ENCODE measurements at places on chromosomes 4 and X. TPM values are rescaled to one million over a fixed set of nuclear protein-coding genes. Genes with fewer than 3 reads are reported as not detected.

EXOC1L gene
- total RNA-seq = not detected

SMAD1 gene
- 46.1 TPM for total RNA-seq

PDE6B gene
- not detected for total RNA-seq

AKAP4 gene
- total RNA-seq = not detected

ODAM gene
- total RNA-seq = not detected

PCDH19 gene
- 0.38 TPM for total RNA-seq

MAGEB10 gene
- total RNA-seq = not detected

DRP2 gene
- total RNA-seq = 0.08 TPM

SHROOM2 gene
- 8.5 TPM for total RNA-seq

EDNRA gene
- total RNA-seq = 5.9 TPM

HPGD gene
- total RNA-seq = 253 TPM

All from lower leg skin (tissue), 4 donors.